Activated CD4-positive, alpha-beta T cell treated with anti-CD3 and anti-CD28 coated beads, Interleukin-2, amount 50 U/mL, for 24 hours (primary cell): ENCODE measurements at places on chromosomes 6 and 20.
A peak's percentile ranks its signal among the peaks of the same experiment; 100 is the strongest.

DNA sequence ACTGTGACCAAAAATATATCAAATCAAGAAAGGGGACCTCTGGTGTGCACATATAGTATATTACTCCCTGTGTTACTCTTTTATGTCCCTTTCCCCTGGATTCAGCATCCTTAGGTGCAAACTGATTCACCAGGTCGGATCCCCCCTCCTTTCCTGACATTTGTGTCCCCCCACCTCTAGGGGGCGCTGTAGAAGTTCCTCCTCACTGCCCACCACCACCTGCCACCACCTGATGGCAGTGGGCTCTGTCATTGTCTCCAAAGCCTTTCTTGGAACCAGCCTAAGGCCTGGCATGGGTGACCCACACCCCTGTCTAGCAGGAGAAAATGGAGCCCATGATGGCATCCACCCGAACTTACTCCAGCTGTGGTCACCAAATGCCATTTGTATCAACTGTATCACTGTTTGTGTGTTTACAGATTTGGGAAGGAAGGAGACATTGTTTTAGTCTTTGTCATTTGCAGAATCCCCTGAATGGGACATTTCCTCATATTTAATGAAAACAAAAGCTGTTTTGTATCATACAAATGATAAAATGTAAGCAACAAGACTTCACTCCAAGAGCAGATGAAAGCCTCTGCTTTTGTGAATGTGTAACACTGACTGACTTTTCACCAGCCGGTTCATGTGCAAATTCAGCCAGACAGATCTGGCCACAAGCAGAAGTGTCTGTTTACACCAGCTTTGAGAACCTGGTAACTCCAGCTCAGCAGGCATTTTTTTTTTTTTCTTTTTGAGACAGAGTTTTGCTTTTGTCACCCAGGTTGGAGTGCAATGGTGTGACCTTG lies 66.2 kb downstream of the ARMC2 start:
- DNase-seq = no peak

DNA sequence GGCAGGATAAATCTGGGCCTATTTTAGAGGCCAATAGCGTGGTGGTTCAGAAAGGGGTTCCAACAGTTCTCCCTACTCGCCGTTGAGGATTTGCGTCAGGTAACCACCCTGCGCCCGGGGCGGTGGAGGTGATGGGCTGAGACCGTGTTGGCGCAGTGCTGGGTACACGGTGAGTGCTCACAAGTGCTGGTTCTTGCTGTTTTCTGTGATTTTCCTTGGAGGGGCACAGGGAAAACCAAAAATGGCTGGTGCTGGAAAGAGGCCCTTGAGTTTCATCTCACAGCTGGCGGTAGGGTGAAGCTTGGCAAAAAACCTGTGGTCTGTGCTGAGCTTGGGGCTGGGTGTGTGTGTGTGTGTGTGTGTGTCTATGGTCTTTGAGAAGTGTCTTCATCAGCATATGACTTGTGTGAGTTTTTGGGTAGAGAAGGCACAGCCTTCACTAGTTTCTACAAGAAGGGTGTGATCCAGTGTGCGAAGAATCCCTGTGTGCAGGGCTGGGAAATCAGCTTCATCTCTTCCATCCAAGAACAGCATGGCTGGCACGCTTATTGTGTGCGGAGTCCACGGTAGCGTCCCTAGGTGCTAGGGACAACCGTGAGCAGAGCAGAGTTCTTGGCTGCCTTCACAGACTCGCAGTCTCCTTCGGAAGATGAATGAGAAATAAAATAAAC lies 35.3 kb upstream of the SCRT2 start:
- DNase-seq = no peak

GRCh38 chr20:1938464-1939269 lies 43.5 kb downstream of the SIRPA start:
- no peak for DNase-seq

DNA sequence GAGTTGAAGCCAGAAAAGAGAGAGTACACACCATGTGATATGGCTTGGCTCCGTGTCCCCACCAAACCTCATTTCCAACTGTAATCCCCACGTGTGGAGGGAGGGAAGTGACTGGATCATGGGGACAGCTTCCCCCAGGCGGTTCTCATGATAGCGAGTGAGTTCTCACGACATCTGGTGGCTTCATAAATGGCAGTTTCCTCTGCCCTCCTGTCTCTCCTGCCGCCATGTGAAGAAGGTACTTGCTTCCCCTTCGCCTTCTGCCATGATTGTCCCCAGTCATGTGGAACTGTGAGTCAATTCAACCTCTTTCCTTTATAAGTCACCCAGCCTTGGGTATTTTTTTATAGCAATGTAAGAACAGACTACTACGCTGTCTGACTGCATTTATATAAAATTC lies 40.3 kb downstream of the TAF4 start:
- no peak for DNase-seq

DNA sequence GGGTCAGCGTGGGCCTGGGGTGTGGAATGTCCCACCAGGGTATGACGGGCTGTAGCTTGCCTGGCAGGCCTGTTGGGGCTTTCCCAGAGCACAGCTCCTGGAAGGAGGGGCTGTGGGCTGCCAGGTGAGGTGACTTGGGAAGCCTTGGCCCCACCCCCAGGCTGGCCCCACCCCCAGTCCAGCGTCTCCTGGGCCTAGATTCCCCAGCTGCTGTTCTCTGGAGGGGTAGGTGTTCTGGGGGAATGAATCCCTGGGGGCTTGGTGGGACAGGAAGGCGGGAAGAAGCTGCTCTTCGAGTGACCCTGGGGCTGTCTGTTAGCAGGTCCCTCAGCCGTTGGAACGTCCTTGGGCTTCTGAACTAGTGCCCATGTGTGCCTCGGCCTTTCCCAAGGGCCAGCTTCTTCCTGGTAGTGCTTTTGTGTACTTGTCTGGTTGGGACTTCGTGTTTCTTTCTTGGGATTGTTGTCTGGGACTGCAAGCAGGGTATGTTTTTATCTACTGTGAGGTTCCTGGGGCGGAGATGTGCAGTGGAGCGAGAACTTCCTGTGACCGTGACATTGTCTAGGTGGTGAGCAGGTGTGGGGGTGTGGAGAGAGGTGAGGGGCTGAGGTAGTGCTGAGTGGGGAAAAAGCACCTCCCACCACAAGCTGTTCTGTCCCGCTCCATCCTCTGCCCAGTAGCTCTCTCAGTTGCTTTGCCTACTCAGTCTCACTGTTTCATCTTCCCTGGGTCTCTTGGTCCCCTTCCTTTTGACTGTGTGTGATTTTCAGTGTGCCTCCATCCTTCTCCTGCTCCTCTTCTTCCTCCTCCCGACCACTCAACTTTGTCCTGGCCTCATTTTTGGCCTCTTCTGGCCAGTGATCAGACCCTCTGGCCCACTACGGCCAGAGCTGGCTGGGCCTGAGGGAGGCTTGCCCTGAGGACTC lies 1.3 kb upstream of the DDR1 start:
- DNase-seq = no peak

GRCh38 chr6:1436334-1437306 lies 47.2 kb downstream of the FOXF2 start:
- peak; percentile 54 for DNase-seq

GRCh38 chr6:16414205-16414604 lies 175.8 kb downstream of the GMPR start:
- DNase-seq = no peak

DNA sequence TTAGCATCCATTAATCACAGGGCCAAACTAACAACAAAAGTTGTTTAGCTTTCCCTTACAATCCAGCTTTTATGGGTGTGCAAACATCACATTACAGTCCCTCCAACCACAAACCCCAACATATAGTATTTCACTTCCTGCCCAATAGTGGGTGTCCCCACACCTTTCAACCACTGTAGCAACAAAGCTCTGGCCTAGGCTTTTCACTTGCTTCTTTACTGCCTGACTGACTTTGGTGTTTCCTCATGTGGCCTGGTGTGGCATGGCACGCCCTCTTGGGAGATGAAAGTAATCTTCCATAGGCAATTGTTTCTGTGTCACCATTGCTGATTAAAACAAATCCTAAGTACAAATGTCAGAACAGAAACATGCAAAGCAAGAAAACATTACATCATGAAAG lies 46.3 kb downstream of the MCM8 start:
- DNase-seq = peak; percentile 29
